Hepatocyte (in vitro differentiated cells): ENCODE measurements at places on chromosomes 16 and 17. TPM values are rescaled to one million over a fixed set of nuclear protein-coding genes. Genes with fewer than 3 reads are reported as not detected.

DNA sequence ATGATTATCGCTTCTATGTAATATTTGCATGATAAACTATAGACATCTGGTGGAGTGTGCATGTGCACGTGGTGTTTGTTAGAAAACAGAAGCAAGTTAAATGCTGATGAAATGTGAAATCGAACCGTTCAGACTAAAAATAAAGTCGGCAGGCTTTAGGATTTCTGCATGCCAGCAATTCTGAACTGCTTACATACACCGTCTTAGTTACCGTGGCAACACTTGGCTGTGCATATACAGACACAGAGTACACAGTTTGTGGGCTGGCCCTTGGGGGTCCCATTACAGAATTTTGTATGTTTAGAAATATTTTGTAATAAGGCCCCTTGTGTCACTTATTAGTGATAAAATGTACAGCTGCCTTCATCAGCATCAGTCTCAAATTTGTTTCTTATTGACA is 605.5 kb downstream of the RBFOX1 start:
- DNase-seq, result peak; percentile 33
- no peaks in the 10 kb centered on the region for H3K27me3 ChIP-seq
- no peaks in the 10 kb centered on the region for H3K36me3 ChIP-seq
- H3K4me3 ChIP-seq, result no peak overlapping the region
- H3K4me1 ChIP-seq, result no peaks in the 10 kb centered on the region
- no peak overlapping the region for H3K27ac ChIP-seq

GRCh38 chr17:18856570-18856915 is 1.4 kb upstream of the PRPSAP2 start:
- no peaks in the 10 kb centered on the region for H3K27me3 ChIP-seq
- no peaks in the 10 kb centered on the region for H3K36me3 ChIP-seq
- peak overlapping the region; percentile 46 for H3K4me3 ChIP-seq
- H3K27ac ChIP-seq, result peak overlapping the region; percentile 83
- no peaks in the 10 kb centered on the region for H3K4me1 ChIP-seq

- no peak overlapping the region for H3K4me3 ChIP-seq
- H3K4me1 ChIP-seq, result no peaks in the 10 kb centered on the region
- H3K27me3 ChIP-seq, result no peaks in the 10 kb centered on the region
These were observed 15.8 kb downstream of the IST1 start for GRCh38 chr16:71911121-71911520.

DNA sequence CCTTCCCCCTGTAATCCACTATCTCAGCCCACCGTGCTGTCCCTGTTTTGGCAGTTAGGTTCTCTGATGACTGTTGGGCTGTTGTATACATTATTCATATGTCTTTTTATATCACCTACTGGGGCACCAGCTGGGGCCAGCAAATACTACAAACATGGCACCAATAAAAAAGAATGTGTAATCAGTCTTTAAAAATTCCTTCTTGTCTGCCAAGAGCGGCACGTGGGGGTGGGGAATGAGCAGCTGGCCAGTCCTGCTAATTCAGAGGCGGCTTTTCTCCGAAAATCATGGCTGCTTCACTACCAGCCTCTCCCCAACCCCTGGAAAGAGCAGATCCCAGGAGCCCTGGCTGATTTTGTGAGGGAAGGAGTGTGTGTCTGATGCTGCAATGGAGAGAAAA is 77.7 kb upstream of the EEF2KMT start:
- DNase-seq, result no peak
- H3K27ac ChIP-seq, result no peak overlapping the region
- H3K4me3 ChIP-seq, result no peak overlapping the region
- no peaks in the 10 kb centered on the region for H3K4me1 ChIP-seq
- no peaks in the 10 kb centered on the region for H3K36me3 ChIP-seq
- no peaks in the 10 kb centered on the region for H3K27me3 ChIP-seq

- no peak for DNase-seq
- H3K4me1 ChIP-seq, result no peaks in the 10 kb centered on the region
- no peak overlapping the region for H3K4me3 ChIP-seq
- peaks cover 55% of the 10 kb centered on the region for H3K27me3 ChIP-seq
- no peaks in the 10 kb centered on the region for H3K36me3 ChIP-seq
- H3K27ac ChIP-seq, result no peak overlapping the region
These were observed 2.6 kb downstream of the HBM start for GRCh38 chr16:168424-168823.

Gene EFCAB5
- 0.12 and 0.27 TPM in 2 replicates for total RNA-seq

- H3K4me3 ChIP-seq, result no peak overlapping the region
- no peaks in the 10 kb centered on the region for H3K27me3 ChIP-seq
- no peak for DNase-seq
- no peak overlapping the region for H3K27ac ChIP-seq
- H3K4me1 ChIP-seq, result no peaks in the 10 kb centered on the region
These were observed 9.2 kb downstream of the ELOB start for GRCh38 chr16:2767891-2768290.

- no peak overlapping the region for H3K4me3 ChIP-seq
- no peaks in the 10 kb centered on the region for H3K36me3 ChIP-seq
- H3K27me3 ChIP-seq, result no peaks in the 10 kb centered on the region
- peak; percentile 18 for DNase-seq
These were observed 46.3 kb downstream of the RMI2 start for GRCh38 chr16:11391576-11391975.

- H3K27ac ChIP-seq, result no peak overlapping the region
- peaks cover 98% of the 10 kb centered on the region for H3K27me3 ChIP-seq
- no peaks in the 10 kb centered on the region for H3K4me1 ChIP-seq
These were observed 10.2 kb upstream of the HOXB9 start for GRCh38 chr17:48636177-48637018.

Gene GAS2L2
- total RNA-seq, result not detected in 2 replicates

DNA sequence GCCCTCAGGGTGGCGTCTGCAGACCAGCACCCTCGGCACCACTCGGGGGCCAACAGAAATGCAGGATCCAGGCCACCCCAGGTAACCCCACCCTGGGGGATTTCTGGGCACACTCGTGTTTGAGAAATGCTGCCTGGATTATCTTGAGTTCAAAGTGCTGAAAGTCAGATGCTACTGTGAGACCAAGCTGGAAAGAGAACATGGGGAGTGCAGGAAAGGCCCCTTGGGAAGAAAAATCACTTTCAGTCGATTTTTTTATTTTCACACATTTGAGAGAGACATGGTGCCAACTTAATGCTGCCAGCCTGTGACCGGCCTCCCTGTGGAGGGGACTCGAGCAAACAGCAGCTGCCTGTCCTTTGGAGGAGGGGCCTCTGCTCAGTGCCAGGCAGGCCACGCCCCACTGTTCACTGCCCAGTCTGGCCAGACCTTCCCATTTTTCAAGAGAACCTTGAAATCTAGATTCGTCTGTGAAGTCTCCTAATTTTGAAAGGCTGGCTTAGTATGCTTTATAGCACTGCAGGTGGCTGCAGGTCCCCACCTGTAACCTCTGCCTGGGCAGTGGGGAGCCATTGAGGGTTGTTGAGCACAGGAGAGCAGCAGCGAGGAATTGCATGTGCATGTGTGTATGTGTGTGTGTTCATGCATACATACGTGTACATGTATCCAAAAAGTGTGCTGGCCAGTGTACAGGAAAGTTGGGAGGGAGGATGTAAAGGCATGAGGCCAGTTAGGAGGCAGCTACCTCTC is 70.7 kb upstream of the PLCG2 start:
- no peak overlapping the region for H3K4me3 ChIP-seq
- H3K36me3 ChIP-seq, result no peaks in the 10 kb centered on the region
- H3K27ac ChIP-seq, result no peak overlapping the region
- peaks cover 5% of the 10 kb centered on the region for H3K4me1 ChIP-seq
- no peaks in the 10 kb centered on the region for H3K27me3 ChIP-seq

DNA sequence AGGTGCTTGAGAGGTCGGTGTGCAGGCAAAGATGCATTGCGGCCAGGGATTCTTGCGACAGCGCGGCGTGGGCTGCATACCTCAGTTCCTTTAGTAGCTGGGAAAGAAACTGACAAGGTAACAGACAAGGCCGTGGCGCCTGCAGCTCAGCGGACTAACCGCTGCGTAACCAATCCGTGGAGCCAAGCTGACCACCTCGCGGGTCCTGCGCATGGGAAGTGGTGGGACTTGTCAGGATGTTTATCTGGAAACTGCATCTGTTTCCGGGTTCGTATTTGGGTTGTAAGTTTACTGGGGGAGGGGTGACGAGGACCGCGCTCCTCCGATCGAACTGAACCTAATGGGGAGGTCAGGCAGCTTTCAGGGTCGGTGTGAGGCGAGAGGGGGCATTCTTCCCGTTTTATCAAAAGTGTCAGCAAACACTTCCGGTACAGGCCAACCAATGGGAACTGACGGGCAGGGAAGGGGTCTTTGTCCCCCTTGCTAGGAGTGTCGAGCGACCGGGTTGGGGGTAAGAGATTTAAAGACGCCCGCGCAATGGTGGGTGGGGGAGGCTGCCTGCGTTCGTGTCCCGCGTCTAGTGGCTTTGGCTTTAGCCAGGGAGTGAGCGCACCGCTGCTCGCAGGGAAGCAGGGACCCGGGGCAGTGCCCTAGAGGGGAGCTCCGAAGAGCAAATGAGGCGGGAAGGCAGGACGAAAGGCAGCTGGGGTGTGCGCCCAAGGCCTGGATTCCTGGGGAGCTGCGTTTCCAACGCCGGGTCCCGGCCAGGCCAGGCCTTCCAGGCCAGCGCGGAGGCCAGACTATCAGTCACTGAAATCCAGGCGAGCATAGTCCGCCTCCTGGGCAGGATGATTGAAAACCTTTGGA is 7.0 kb downstream of the IRX6 start:
- peaks cover 91% of the 10 kb centered on the region for H3K27me3 ChIP-seq
- peaks cover 6% of the 10 kb centered on the region for H3K4me1 ChIP-seq
- DNase-seq, result no peak
- H3K36me3 ChIP-seq, result no peaks in the 10 kb centered on the region
- no peak overlapping the region for H3K27ac ChIP-seq
- H3K4me3 ChIP-seq, result peak overlapping the region; percentile 7

- no peaks in the 10 kb centered on the region for H3K27me3 ChIP-seq
- H3K4me1 ChIP-seq, result no peaks in the 10 kb centered on the region
- no peak overlapping the region for H3K27ac ChIP-seq
These were observed 124.9 kb downstream of the MRTFB start for GRCh38 chr16:14196011-14196410.
